ENCODE measurements at places on chromosomes 6 and 20. TPM values are rescaled to one million over a fixed set of nuclear protein-coding genes. Genes with fewer than 3 reads are reported as not detected.

DNA sequence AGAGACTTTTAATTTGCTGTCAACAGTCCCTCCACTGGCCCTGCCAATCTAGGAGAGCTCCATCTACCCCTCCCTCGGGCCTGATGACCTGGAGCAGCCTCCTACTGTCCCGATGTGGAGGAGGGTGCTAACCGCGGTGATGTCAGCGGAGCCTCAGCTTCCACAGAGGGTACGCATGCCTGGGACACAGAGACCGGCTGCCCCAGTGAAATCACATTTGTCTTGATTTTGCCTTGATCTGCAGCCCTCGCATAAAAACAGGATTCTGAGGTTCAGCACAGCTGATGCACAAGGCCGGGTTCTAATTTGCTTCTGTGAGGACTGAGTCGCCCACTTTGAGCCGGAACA is 77.6 kb downstream of the STK35 start:
- H3K27me3 ChIP-seq, result no peaks in the 10 kb centered on the region
- no peaks in the 10 kb centered on the region for H3K36me3 ChIP-seq
- no peak overlapping the region for H3K27ac ChIP-seq
- H3K4me1 ChIP-seq, result no peaks in the 10 kb centered on the region

DNA sequence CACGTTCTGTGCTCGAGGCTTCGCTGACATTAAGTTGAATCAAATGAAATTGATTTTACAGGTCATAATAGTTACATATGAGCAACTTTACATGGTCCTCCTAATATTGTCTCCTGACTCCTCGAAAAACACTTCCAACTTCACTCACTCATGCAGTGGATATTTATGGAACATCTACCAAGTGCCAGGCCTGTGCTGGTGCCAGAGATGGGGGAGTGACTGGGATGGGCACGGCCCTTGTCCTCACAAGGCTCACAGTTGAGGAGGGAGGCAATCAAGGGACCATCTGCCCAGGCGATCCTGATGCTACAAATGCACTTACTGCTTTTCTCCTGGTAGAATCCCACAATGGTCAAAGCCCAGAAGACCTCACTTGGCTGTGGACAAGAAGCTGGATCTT is 426.4 kb downstream of the PREX1 start:
- DNase-seq, result no peak
- H3K4me3 ChIP-seq, result no peak overlapping the region
- no peak overlapping the region for H3K27ac ChIP-seq
- H3K4me1 ChIP-seq, result no peaks in the 10 kb centered on the region

GRCh38 chr6:132524646-132525045 is 11.7 kb upstream of the STX7 start:
- DNase-seq, result no peak
- no peaks in the 10 kb centered on the region for H3K4me1 ChIP-seq
- no peak overlapping the region for H3K4me3 ChIP-seq
- no peaks in the 10 kb centered on the region for H3K27me3 ChIP-seq
- H3K27ac ChIP-seq, result no peak overlapping the region
- no peaks in the 10 kb centered on the region for H3K36me3 ChIP-seq

DNA sequence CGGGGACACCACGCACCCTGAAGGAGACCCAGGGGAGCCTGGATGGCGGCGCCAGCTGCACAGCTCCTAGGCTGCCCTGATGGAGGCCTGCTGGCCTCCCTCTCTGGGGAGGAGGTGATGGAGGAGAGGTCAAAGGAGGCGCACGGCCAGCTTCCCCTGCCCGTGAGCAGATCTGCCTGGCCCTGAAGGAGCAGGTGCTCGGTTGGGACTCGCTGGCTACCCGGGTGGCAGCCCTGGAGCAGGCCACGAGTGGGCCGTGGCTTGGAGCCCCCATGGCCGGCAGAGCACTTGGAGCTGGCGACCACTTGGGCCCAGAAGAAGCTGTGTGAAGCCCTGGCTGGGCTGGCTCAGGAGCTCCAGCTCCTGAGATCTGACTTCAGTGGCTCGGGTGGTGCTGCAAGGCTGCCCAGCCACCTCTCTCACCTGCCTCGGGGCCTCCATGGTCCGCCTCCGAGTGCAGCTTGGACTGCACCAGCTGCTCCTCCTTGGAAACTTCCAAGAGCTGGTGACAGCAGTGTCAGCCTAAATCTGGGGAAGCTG is 7.5 kb upstream of the RAET1E start:
- peaks cover 7% of the 10 kb centered on the region for H3K4me1 ChIP-seq
- no peak overlapping the region for H3K4me3 ChIP-seq
- H3K36me3 ChIP-seq, result no peaks in the 10 kb centered on the region
- no peak overlapping the region for H3K27ac ChIP-seq

PACSIN1 gene
- total RNA-seq, result 0.09 TPM

FOXQ1 gene
- total RNA-seq, result 12.1 TPM

GRCh38 chr6:149324428-149324827 is 6.9 kb downstream of the TAB2 start:
- H3K4me3 ChIP-seq, result no peak overlapping the region
- no peaks in the 10 kb centered on the region for H3K27me3 ChIP-seq
- no peak for DNase-seq
- H3K36me3 ChIP-seq, result no peaks in the 10 kb centered on the region
- no peak overlapping the region for H3K27ac ChIP-seq

VSTM2L gene
- 30.1 TPM for total RNA-seq

DNA sequence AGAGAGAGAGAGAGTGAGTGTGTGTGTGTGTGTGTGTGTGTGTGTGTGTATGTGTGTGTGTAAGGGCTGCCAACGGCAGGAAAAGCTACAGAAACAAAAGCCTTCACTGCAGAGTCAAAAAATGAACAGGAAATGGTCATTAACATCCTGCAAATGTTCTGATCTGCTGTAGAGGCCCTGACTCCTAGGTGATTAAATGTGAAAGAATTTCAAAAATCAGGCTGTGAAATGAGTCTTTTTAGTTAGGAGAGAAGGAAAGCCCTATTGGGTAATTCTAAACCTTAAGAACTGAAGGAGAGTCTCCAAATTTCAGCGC is 166.5 kb upstream of the MYLIP start:
- H3K36me3 ChIP-seq, result no peaks in the 10 kb centered on the region
- H3K4me3 ChIP-seq, result no peak overlapping the region
- DNase-seq, result no peak
- peaks cover 4% of the 10 kb centered on the region for H3K4me1 ChIP-seq
- H3K27ac ChIP-seq, result no peak overlapping the region
- H3K27me3 ChIP-seq, result no peaks in the 10 kb centered on the region

TCF15 gene
- total RNA-seq, result 0.52 TPM

CSE1L gene
- total RNA-seq, result 60.5 TPM

SDCBP2 gene
- 13.5 TPM for total RNA-seq

PSORS1C2 gene
- total RNA-seq, result not detected

DNA sequence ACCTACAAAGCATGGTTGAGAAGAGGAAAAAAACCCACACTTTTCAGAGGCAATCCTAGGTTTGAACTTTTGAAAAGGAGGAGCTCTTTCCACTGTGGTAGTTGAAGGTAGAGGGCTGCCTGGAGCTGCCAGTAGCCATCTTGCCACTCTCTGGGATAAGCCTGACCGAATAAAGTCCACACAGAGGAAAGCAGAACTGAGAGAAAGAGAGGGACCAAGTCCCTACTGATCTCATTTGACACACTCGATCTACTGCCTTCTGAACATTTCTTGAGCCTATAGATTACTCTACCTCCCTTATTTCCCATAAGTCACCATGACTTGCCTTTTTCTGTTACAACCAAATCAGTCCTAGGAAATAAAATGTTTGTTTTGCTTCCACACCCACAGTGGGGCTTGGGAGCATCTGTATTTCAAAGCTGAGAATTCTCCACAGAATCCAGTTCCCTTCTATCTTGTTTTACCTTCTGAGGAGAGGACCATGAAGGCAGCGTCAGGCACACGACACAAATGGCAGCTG is 147.0 kb upstream of the PTPRK start:
- no peak overlapping the region for H3K27ac ChIP-seq
- DNase-seq, result no peak
- H3K4me3 ChIP-seq, result no peak overlapping the region

- H3K27me3 ChIP-seq, result no peaks in the 10 kb centered on the region
- H3K4me3 ChIP-seq, result no peak overlapping the region
- no peaks in the 10 kb centered on the region for H3K36me3 ChIP-seq
- H3K4me1 ChIP-seq, result no peaks in the 10 kb centered on the region
Observed at GRCh38 chr20:40860487-40860902, 168.1 kb upstream of the TOP1 start.

CGA gene
- total RNA-seq, result not detected

- no peak overlapping the region for H3K4me3 ChIP-seq
- no peak overlapping the region for H3K27ac ChIP-seq
- no peaks in the 10 kb centered on the region for H3K4me1 ChIP-seq
- no peaks in the 10 kb centered on the region for H3K36me3 ChIP-seq
- H3K27me3 ChIP-seq, result no peaks in the 10 kb centered on the region
Observed at GRCh38 chr6:94570581-94570980, 1006.8 kb upstream of the MANEA start.

SLC24A3 gene
- 6.0 TPM for total RNA-seq

GRCh38 chr20:14832630-14833029 is 495.2 kb upstream of the FLRT3 start:
- H3K27me3 ChIP-seq, result no peaks in the 10 kb centered on the region
- H3K36me3 ChIP-seq, result no peaks in the 10 kb centered on the region
- no peak overlapping the region for H3K4me3 ChIP-seq
- no peaks in the 10 kb centered on the region for H3K4me1 ChIP-seq
- H3K27ac ChIP-seq, result no peak overlapping the region

- H3K4me1 ChIP-seq, result no peaks in the 10 kb centered on the region
- H3K4me3 ChIP-seq, result no peak overlapping the region
- no peaks in the 10 kb centered on the region for H3K27me3 ChIP-seq
- no peaks in the 10 kb centered on the region for H3K36me3 ChIP-seq
- no peak overlapping the region for H3K27ac ChIP-seq
- no peak for DNase-seq
Observed at GRCh38 chr20:8326191-8326590, 194.1 kb downstream of the PLCB1 start.

TSPO2 gene
- not detected for total RNA-seq

GRCh38 chr6:156545021-156545420 is 232.2 kb upstream of the ARID1B start:
- no peaks in the 10 kb centered on the region for H3K36me3 ChIP-seq
- no peak overlapping the region for H3K4me3 ChIP-seq
- H3K27ac ChIP-seq, result no peak overlapping the region
- no peaks in the 10 kb centered on the region for H3K27me3 ChIP-seq

All from left lung (tissue), 14 donors.